ENCODE measurements at places on chromosomes 16 and 17.

GRCh38 chr17:49239963-49240362, 9.4 kb upstream of the PHOSPHO1 start:
- no peak for DNase-seq

DNA sequence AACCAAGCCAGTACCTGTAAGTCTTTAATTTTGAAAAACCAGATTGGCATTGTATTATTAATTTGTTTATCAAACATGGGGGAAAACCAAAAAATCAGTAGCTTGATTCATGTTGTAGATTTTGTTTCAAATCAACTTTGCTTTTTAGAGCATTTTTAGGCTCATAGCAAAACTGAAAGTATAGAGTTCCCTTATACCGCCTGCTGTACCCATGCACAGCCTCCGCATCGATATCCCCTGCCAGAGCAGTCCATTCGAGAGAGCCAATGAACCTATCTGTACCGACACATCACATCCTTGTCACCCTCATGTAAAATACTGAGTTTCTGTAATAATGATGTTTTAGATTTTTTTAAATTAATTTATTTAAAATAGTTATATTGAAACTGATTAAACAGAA, 16.2 kb upstream of the MRC2 start:
- DNase-seq: no peak

DNA sequence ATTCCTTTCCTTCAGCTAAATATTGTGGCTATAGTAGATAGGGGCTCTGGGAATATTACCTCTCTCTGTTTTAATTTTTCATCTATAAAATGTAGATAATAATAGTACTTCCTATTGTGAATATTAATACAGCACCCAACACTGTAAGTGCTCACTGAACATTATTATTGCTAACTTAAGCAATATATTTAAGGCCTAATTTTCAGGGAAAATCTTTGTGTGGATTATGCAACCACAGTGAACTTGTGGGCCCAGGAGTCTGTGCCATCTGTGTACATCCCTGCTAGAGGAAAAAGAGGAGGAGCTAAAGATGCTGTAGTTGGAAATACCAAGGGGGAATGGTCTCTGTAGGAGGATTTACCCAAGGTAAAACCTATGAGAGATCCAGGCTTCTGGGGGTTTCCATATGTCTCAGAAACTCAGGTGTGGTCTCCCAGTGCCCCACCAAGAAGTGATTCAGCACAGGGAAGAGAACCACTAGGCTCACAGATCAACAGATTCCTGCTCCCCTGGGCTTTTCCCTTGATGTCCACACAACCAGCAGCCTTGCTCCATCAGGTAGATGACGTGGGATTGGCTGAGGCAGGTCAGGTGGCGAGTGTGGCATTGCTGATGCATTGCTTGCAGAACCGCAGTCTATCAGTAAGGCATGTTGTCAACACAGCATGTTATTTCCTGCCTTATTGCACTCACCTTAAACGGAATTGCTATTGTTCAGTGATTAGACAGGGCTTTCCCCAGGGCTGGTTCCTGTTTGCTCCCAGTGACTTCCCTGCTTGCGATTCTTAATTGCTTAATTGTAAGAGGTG, 1.6 kb upstream of the N4BP1 start:
- no peak for DNase-seq

DNA sequence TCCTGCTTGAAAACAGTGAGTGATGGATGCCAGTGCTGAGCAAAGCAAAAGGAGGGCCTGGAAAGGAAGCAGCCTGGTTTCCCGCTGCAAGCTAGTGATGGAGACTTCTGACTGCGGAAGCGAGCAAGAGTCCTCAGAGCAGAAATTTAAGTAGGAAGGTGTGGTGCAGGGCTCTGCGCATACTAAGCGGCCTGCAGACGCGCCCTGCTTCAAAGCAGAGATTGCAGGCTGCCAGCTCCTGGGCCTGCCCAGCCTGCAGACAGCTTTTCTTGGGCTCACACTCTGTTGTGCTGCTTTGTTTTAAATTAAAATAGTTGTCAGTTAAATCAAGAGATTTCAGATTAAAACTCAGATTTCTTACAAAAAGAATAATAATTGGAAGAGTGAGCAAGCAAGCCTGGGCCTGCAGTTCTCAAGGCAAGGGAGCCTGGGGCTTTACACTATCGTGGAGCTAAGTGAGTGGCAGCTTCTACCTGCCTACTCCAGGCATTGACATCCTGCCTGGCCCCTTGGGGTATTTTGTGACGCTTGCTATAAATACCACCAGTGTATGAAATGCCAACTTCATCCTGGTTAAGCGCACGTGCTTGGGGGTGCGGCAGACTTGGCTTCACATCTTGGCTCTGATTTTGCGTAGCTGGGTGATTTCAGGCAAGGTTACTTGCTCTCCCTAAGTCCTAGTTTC, 237.3 kb downstream of the XYLT1 start:
- DNase-seq: no peak

Measured in kidney (tissue), 22 donors.